ENCODE measurements at places on chromosomes 7 and 10.

- no peak for DNase-seq
Observed at GRCh38 chr10:13776861-13777311, 190.1 kb downstream of the PRPF18 start.

DNA sequence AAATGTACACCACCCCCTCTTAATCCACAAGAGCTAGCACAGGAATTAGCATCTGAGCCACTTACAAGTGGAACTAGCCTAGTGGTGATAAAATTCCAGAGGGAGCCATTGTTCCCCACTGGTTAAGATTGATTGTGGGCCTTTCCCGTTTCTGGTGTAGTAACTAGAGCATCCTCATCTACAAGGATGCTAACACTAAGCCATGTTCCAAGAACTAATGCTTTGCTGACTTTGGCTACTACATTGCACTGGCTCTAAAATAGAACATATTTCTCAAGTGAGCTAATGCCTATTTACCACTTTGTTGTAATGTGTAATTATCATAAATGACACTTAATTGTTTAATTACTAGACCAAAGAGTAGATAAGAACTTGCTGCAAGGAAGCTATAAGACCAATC lies 143.7 kb downstream of the FZD1 start:
- DNase-seq: no peak

GRCh38 chr7:3899559-3899991 lies 598.5 kb downstream of the SDK1 start:
- DNase-seq: no peak

- no peak for DNase-seq
Observed at GRCh38 chr7:127903892-127904669, 127.2 kb downstream of the LRRC4 start.

GRCh38 chr7:42214060-42214679 lies 22.8 kb downstream of the GLI3 start:
- no peak for DNase-seq

DNA sequence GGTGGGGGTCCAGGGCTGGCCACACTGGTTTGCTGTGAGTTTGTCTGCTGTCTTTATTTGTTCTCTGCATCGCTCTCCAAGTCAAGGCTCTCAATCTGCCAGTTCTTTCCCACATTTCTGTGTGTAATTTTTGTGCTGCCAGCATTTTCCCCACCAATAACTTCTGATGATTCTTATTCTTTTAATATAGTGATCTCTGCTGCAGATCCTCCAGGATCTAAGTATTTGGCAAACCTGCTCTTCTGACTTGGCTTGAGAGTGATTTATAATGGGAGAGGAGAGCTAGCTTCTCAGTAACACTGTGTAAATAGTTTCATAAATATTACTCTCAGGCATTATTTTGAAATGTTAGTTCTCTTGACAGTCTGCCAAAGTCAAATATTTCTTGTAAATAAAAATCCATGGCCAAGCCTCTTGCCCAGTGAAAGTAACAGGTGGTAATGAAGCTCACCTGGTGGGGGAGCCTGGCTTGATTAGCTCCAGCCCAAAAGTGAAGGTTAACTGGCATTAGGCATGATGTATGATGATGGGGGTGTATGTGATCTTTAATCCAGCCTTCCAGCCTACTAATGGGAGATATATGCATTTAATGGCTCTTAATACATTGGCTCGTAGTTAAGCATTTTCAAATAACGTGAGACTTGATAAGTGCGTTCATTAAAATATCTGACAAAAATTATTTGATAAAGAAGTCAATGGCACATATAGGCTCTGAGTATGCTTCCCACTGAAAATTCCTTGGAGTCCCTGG lies 1055.9 kb downstream of the KCNMA1 start:
- DNase-seq: no peak

DNA sequence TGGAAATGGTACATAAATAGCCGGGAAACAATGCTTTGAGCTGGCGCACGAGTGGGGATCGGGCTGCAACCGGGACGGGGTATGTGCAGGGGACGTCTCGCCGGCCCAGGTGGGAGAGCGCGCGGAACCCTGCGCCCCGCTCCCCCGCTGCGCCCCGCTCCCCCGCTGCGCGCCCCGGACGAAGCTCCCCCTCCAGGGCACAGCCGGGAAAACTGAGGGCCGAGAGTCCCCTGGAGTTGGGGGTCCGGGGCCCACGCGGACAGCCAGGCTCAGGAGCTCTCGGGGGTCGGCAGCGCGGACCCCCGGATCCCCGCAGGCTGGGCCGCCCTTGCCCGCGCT lies 514 bp downstream of the RADIL start:
- no peak for DNase-seq

DNA sequence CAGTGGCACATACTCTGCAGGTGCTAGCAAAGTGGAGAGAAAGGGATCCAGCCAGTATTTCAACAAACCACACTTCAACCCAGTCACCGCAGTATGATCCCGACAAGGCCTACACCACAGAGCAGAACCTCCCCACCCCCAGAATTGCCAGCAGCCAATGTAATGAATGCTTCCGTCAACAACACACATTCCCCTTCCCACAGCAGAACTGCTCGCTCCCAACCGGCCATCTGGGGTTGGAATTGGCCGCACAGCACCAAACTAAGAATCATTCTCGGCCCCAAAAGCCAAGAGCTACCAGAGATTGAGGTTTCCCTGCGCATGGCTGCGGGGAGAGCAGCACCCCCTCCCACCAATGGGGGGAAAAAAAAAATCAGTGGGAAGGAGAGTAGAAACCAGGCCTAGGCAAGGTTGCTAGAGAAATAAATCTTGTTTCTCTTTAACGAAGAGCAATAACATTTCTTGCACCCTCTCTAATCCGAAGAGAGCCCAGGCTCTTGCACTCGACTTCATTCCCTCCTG lies 1.1 kb downstream of the WASL start:
- peak; percentile 49 for DNase-seq

DNA sequence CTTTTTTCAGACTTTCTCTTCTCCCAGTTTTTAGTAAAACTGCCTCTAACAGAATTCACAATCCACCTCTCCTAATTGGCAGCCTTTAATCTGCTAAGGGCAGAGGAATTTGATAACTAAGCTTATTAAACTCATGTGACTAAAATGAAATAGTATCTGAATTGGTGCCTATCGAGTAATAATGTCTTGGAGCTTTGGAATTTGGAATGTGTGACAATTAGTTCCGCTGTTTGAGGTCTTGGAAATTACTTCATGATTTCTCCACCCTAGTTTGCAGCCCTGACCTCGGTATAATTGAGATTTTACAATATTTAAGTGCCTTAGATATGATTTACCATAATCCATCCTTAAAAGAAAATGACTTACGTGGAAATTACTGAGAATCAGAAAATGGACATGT lies 190.4 kb upstream of the NEBL start:
- DNase-seq: no peak

- DNase-seq: no peak
Observed at GRCh38 chr7:13104128-13104527, 416.7 kb downstream of the ARL4A start.

DNA sequence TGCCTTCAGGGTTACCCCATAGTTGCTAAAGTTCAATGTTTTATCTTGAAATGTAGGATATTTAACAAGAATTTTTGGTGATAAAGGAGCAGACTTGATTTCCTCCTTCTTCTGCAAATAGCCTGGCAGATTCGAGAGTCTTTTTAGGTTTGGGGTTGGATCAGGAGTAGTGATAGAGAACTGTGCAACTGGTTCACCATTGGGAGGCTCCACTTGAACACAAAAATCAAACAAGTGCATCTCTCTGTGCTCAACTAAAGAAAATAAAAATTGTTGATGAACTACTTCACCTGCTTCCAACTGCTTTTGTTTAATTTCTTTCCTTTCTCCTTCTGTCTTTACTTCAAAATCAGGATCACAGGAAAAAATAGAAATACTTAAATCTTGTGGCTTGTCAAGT lies 58.5 kb downstream of the MACC1 start:
- DNase-seq: no peak

GRCh38 chr7:77913977-77914607 lies 115.5 kb downstream of the PHTF2 start:
- no peak for DNase-seq

GRCh38 chr7:104980841-104981671 lies 32.9 kb upstream of the KMT2E start:
- DNase-seq: no peak

DNA sequence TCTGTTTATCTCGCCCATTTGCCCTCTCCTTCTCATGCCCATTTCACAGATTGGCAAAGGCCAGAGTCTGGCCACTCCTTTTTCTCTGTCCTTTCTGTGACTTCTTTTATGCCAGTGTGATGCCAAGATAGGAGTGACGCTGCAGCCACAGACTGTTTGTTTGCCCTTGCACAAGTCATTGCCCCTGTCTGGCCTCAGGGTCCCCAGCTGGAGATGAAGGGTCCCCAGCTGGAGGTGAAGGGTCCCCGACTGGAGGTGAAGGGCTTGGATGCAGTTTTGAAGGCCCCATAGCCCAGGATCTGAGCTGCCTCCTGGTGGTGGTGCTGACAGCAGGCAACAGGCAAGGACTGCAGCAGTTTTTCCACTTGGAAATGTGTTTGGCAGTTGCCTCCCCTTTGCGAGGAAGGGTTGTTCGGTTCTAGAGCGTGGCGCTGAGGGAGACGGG lies 50.8 kb upstream of the SLC29A3 start:
- peak; percentile 55 for DNase-seq

GRCh38 chr7:104552102-104552501 lies 223.7 kb downstream of the LHFPL3 start:
- peak; percentile 37 for DNase-seq

DNA sequence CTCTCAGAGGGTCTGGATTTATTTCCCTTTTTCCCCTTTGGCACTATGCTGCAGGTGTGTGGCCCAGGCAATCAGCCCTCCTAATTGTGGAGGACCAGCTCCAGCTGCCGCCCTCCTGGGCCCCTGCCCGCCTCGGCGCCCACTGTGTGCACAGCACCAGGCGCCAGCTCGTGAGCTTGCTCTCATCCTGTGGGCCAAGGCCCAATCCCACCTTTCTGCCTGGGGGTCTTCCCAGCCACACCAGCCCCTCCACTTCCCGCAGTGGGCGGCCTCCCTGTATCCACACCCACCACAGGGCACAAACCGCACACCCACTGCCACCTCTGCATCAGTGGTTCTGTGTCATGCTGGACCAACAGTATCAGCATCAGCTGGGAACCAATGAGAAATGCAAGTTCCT lies 25.5 kb upstream of the SLIT1 start:
- DNase-seq: no peak

DNA sequence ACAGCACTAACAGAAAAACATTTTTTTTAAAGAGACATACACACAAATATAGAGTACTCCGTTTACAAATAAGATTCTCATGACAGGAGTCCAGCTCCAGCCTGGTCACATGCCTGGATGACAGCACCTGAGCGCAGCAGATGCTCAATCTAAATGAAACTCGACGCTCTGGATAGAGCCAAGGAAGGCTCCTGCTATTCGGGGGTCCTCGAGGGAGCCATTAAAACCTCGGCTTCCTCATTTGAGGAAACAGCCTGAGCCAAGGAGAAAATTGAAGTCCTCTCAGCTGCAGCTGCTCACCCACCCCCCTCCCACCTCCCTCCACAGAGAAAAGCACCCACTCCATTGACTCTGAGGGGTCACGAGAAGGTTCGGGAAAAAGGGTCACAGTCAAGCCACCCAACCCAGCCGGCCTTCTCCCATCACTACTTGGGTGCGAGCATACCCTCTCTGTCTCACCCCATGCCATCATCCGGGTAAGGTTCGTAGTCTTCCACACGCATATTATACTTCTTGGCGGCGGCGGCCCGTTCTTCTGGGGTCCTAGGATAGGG lies 673 bp downstream of the NDUFB8 start:
- DNase-seq: no peak

GRCh38 chr10:77419056-77419455 lies 218.6 kb downstream of the KCNMA1 start:
- DNase-seq: no peak

DNA sequence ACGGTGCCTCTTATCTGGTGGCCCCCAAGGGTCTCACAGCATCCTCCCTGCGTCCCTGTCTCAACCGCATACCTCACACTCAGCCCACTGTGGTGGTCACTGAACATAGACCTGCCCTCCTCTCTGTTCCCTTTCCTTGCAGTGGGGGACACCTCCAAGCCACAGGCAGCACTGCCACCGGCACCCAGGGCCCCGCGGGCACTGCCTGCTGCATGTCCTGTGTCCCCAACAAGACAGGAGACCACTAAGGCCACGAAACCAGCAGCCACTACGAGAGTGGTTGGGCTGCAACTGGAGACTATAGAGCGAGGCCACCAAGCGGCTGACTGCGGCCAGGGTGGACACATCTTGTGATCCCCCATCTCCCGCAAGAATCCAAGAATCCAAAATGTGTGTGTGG lies 15.3 kb downstream of the BRI3 start:
- no peak for DNase-seq

DNA sequence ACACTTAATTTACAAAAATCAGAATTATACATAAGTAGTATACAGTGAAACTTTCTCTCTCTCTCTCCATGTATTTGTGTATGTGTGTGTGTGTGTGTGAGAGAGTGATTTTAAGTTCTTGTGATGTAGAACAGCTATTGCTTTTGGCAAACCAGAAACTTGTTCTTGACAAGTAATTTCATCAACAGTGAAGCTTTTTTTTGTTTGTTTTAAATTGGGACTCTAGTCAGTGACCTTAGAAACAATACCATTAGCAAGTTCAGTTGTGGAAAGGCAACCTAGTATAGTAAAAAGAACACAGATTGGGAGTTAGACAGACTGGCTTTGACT lies 319.1 kb downstream of the PTEN start:
- no peak for DNase-seq

GRCh38 chr7:153408360-153409335 lies 643.5 kb upstream of the DPP6 start:
- no peak for DNase-seq

DNA sequence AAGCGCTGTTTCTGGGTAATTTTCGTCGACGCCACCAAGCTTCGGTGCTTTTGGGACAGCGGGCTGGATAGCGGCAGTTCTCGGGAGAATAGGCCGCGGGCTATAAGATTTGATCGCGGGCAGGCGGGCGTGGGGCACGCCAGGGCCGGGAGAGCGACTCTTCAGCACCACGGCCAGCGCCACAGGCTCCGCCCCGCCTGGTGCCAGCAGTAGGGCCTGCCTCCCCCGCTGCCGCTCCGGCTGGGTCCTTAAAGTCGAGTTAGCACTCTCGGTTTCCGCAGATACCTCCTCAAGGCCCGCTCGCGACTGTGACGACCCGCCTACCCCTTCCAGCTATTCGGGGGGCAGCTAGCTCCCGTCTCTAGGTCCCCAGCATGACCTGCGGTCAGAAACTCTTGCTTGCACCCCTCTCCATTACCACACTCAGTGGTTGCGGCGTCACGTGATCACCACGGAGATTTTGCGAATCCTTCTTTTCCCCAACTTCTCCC lies 9.4 kb downstream of the NXPH1 start:
- peak; percentile 73 for DNase-seq

DNA sequence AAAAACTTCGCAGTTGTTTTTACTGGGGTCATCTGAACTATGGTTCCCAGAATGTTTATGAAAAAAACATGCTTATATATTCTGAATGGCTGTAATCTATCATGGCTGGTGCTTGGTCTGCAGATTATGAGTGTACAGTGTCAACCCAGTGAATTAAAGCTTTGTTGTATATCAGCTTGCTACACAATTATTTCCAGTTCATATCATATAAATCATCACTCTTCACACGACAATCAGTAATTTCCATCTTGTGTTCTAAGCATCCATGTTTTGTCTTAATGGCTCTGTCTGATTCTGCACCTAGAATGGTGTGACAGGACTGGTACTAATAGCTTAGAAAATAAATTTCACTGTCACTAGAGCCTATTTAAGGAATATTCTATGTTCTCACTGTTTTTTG lies 83.6 kb downstream of the CABCOCO1 start:
- DNase-seq: no peak
